ENCODE measurements at places on chromosomes 5 and 9.

DNA sequence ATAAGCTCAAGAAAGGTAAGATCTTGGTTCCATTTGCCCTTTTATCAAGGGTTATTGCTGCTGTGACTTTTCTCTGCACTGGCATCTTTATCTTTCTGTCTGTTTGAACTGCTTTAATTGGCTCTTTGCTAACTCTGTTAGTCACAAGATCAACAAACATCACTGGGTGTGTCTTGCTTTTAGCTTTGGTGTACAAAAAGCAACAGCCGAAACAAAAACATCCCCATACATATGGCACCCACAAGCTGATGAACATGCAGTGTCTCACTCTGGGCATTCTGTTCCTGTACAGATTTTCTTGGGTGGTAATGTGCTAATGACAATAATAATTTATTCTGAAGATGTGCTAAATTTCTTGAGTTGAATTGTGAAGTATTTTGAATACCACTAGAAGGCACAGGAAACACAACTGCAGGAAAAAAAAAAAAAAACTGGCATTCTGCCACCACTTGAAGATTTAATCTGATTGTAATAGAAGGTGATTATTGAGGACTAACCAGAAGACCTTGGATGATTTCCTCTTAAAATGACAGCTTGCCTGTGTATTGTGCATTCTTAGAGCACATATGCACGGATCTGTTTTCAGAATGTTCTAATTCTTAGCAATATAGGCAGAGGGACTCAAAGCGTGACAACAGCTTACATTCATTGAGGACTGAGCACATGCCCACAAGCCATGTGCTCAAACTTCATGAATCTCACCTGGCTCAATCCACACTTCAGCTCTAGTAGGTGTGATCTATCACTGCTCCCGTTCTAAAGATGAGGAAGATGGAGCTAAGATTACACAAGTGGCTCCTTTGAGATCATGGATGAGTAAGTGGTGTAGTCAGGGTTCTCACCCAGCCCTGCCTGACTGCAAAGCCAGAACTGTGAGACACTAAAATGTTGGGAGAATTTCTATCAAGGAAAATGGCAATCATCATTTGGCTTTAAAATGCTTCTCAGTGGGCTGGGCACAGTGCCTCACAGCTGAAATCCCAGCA, 96.4 kb downstream of the EBF1 start:
- no peak for DNase-seq

DNA sequence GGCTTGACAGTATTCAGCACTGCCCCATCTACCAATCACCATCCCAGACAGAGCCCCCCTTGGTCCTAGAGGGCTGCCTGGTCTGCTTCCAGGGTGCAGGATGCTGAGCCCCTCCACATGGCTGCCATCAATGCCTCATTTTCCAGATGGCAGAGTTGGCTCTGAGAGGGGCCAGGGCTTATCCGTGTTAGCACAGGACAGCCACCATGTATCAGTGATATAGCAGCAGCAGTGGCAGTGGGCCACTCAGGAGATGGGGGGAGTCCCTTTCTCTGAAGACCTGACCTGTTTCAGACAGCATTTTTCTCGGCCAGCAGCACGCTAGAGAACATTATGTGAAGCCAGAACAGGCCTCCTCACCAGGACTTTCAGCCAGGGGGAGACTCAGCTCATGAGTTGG, 1.6 kb upstream of the SMIM32 start:
- no peak for DNase-seq

DNA sequence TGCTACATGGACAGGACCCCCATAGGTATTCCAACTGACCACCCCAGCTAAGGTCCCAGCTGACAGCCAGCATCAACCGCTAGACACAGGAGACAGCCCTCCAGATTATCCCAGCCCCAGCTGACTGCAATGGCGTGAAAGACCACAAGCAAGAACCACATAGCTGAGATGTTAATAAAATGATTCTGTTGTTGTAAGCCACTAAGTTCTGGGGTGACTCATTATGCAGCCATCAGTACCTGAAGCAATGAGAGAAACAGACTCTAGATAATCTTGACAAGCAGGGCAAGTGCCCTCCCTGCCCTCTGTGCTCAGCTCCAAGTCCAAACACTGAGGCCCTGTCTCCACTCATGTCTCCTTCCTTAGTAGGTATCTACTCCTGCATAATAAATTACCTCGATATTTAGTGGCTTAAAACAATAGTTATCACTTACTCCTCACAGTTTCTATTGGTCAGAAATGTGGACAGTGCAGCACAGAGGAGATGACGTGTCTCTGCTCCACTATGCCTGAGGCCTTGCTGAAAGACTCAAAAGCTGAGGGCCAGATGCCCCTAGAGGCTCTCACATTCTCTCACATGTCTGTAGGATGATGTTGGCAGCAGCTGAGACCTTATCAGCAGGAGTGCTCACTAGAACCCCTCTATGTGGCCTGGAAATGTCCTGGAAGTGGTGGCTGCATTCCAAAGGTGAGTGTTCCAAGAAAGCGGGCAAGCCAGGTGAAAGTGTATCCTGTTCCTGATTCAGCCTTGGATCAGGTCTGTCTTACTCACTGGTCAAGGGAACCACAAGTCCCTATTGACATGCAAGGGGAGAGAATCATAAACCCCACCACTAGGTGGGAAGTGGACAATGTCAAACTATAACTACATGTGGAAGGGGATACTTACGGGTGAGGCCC, 2.5 kb downstream of the MGAT1 start:
- DNase-seq: no peak

DNA sequence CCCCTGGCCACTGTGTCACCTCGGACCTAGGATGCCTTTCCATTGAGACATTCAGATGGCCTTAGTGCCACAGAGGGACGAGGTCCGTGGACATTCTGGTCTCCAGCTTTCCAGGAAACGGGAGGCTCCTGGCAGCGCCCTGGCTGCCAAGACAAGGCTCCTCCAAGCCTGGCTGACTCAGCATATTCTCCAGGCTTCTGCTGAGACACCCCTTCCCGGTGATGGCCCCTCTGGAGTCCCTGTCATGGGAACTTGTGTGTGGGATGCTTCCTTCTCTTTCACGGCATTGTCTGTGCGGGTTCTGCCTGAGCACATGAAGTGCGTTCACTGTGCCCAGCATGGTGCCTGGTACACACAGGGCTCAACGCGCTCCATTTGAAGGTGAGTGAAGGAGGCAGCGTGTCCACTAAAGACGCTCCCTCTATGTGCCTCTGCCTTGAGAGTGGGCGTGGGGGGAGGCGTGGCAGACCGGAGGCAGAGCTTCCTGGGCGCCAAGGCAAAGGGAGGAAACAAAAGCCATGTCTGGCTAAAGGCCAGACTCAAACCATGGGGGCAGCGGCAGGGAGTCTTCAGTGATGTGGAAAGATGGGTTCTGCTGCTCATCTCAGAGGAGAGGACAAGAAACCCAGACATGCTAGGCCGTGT, 46.4 kb upstream of the PRRC2B start:
- no peak for DNase-seq

DNA sequence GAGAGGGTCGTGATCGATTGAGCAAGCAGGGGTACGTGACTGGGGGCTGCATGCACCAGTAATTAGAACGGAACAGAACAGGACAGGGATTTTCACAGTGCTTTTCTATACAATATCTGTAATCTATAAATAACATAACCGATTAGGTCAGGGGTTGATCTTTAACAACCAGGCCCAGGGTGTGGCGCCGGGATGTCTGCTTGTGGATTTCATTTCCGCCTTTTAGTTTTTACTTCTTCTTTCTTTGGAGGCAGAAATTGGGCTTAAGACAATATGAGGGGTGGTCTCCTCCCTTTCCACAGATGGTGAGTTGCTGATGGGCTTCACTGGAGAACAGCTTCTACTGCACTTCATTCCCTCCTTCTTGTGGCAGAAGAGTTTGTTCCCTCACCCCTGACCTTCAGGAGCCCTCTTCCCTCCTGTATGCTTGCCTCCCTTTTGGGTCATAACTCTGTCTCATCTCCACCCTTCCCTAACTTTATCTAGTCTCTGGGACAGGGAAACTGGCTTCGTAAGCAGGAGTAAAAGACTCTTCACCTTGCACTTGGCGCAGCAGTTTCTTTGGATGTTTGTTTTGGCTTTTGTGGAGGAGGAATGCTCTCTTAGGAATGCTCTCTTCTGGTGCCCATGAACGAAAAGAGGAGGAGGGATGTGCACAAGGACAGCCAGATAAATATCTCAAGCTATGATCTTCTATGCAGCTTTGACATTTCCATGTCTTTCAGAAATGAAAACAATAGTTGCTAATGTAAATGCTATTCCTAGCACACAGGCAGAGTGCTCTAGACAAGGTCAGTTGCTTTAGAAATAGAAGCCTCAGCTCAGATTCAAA, 139.8 kb upstream of the RPS23 start:
- DNase-seq: no peak

DNA sequence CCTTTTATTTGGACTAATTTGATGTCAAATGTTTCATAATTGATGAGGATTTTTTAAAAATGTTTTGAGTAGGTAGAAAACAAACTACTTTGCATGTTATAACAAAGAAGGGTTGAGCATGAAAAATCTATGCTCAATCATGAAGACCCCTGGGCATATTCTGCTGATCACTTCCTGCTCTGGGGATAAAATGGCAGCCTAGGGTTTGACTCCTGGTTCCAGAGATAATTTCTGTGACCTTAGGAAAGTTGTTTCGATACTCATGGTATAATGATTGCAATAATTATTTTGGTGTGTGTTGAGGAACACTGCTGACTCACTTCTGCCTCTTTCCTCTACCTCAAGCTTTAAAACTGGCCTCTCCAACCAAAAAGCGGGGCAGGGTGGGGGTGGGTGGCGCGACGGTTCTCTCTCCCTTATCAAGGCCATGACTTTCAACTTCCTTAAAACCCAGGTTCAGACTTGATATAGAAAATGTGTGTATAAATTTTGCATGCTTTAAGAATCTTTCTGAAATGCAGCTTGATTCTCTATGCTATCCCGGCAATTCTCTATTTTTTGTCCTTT, 6.0 kb upstream of the PIP5K1B start:
- no peak for DNase-seq

- DNase-seq: no peak
These were observed 137.3 kb upstream of the KIF2A start for GRCh38 chr5:62168506-62169281.
